Thoracic aorta (tissue), 2 donors: ENCODE measurements at places on chromosomes 2 and 18.

DNA sequence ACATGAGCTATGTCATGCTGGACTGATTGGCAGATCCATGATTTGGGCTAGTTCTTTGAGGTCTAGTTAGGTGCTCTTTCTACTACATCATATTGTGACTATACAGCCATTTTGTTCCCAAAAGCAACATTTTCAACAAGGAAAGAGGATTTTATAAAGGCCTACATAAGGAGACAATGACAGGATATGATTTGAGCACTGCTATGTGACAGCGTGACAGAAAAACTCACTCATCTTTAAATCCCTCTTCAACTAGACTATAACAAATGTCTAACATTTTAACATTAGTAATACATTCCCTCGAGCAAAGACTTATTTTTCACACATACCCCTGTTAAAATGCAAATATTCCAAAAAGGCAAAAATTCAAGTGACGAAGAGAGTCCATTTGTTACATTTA lies 209.6 kb upstream of the CHST9 start:
- no peak for DNase-seq

- DNase-seq = no peak
These were observed 897.3 kb upstream of the DDX18 start for GRCh38 chr2:116917196-116917595.

GRCh38 chr2:162333968-162334367 lies 10.0 kb upstream of the GCA start:
- DNase-seq = no peak

GRCh38 chr2:55901941-55902340 lies 21.6 kb downstream of the EFEMP1 start:
- DNase-seq = no peak

GRCh38 chr18:11050966-11051365 lies 98.4 kb downstream of the PIEZO2 start:
- DNase-seq = no peak

- DNase-seq = no peak
These were observed 48.0 kb upstream of the ATP6V1B1 start for GRCh38 chr2:70887550-70888246.
